Activated T-cell treated with anti-CD3 and anti-CD28 coated beads for 1 hour (primary cell): ENCODE measurements at places on chromosomes 4 and X.

- DNase-seq, result no peak
Observed at GRCh38 chrX:77436682-77437081, 10.5 kb upstream of the FGF16 start.

- DNase-seq, result no peak
Observed at GRCh38 chrX:5307416-5307815, 921.3 kb downstream of the NLGN4X start.

GRCh38 chr4:162499478-162499877 is 335.7 kb upstream of the FSTL5 start:
- DNase-seq, result no peak

GRCh38 chr4:8310306-8310705 is 40.8 kb downstream of the HTRA3 start:
- no peak for DNase-seq

- DNase-seq, result no peak
Observed at GRCh38 chr4:71113294-71113693, 119.8 kb downstream of the DCK start.
